ENCODE measurements at places on chromosomes 16 and 17. TPM values are rescaled to one million over a fixed set of nuclear protein-coding genes. Genes with fewer than 3 reads are reported as not detected.

TMEM98 gene
- 31.3 TPM for total RNA-seq

UNC45B gene
- not detected for total RNA-seq

ANKRD40CL gene
- not detected for total RNA-seq

GRCh38 chr17:63447471-63448009, 1.4 kb upstream of the CYB561 start:
- DNase-seq = no peak
- peak overlapping the region; percentile 86 for H3K4me3 ChIP-seq
- H3K4me1 ChIP-seq = peaks cover 33% of the 10 kb centered on the region
- H3K27me3 ChIP-seq = no peaks in the 10 kb centered on the region

GRCh38 chr17:28372945-28373274, 1.4 kb downstream of the SARM1 start:
- H3K27me3 ChIP-seq = no peaks in the 10 kb centered on the region
- H3K4me3 ChIP-seq = no peak overlapping the region
- H3K4me1 ChIP-seq = peaks cover 30% of the 10 kb centered on the region

GRCh38 chr17:48597778-48598631, 4.4 kb upstream of the HOXB5 start:
- H3K36me3 ChIP-seq = peaks cover 3% of the 10 kb centered on the region
- H3K27me3 ChIP-seq = peaks cover 79% of the 10 kb centered on the region
- peak overlapping the region; percentile 81 for H3K27ac ChIP-seq
- H3K4me1 ChIP-seq = peaks cover 65% of the 10 kb centered on the region

DNA sequence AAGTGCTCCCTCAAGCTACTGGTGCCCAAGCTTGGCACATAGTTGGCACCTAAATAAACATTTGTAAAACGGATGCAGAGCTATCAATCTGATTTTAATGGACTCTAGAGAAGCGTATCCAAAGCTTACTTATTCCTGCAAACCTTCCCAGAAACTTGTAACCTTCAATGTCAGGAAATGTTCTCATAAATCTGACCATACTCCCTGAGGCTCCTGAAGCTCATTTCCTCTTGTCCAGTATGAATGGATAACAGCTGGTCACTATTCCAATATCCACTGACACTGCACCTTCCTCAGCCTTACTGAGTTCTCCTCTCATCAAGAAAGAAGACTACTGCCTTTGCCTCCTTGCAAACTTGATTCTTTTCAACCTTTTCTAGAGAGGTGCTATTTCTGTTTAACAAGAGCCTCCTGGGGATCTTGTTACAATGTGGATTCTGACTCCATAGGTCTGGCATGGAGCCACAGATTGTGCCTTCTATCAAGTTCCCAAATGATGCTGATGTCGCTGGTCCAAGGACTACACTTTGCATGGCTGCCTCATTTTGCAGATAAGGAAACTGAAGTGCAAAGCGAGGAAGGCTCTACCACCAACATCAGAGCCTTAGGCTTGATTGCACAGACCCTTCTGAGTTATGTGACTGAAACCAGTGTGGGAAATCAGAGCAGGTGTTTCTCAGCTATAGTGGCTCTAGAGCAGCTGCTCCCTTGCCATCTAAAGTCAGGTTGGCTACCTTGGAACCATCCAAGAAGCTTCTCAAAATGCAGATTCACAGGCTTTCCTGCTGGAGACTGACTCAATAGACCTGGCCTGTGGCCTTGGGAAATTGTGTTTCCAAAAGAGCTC, 377.8 kb downstream of the SOX9 start:
- H3K36me3 ChIP-seq = no peaks in the 10 kb centered on the region
- H3K4me1 ChIP-seq = peaks cover 25% of the 10 kb centered on the region
- no peak for DNase-seq
- no peak overlapping the region for H3K4me3 ChIP-seq
- no peaks in the 10 kb centered on the region for H3K27me3 ChIP-seq
- H3K27ac ChIP-seq = no peak overlapping the region

- H3K36me3 ChIP-seq = no peaks in the 10 kb centered on the region
- H3K27me3 ChIP-seq = no peaks in the 10 kb centered on the region
- H3K27ac ChIP-seq = peak overlapping the region; percentile 68
- no peak overlapping the region for H3K4me3 ChIP-seq
- H3K4me1 ChIP-seq = peaks cover 22% of the 10 kb centered on the region
Measured at GRCh38 chr16:69089091-69089910, 16.2 kb upstream of the HAS3 start.
